Psoas muscle (tissue), 8 donors: ENCODE measurements at places on chromosomes 1 and 21. TPM values are rescaled to one million over a fixed set of nuclear protein-coding genes. Genes with fewer than 3 reads are reported as not detected.

- no peak for DNase-seq
These were observed 523.6 kb upstream of the PLXNA2 start for GRCh38 chr1:208767816-208768215.

DNA sequence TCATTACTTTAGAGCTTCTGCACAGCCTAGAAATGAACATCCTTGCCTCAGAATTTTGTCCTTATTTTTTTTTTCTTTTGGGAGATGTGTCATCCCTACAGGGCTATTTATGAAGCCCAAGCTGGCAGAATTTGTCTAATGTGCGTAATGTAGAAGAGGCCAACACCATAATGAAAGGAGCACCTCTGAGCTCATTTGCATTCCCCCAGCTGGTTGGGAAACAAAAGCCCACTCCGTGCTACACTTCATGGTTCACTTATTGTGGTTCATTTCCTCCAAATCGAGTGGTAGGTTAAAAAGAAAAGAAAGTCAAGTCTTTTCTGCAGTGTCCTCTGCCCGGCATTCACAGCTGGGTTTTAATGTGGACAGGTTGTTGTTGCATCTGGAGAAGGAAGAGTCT is 73.5 kb downstream of the KAZN start:
- no peak for DNase-seq

DNA sequence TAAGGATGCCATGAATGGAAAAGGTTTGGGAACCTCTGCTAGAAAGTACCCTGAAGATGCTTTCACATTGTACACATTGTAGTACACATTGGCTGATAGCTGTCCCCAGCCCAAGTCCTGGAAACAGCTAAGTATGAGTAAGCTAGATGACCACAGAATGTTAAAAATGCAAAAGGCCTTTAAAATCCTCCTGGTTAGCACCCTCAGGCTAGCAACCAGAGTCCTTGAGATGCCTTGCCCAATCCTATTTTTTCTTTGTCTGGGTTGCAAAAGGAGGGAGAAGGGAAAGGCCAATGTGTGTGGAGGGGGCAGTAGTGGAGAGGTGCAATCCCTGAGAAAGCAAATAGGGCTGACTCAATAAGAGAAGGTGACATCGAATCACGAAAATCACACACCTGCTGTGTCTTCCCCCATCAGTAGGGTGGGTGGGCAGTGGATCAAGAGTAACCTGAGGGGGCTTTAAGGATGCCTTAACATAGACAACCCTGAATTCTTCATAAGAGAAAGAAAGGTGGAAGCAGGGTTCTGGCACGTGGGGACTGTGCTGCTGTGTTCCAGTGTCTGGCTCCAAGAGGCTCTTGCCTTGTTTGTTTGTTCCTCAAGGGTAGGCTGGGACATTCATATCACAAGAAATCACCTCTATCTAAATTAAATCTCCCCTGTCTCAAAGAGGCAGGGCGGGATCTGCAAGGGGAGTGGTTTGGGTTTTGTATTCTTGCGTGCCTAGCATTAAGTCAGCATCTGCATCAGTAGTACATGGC is 266.2 kb upstream of the PLXNA2 start:
- DNase-seq: no peak

DNA sequence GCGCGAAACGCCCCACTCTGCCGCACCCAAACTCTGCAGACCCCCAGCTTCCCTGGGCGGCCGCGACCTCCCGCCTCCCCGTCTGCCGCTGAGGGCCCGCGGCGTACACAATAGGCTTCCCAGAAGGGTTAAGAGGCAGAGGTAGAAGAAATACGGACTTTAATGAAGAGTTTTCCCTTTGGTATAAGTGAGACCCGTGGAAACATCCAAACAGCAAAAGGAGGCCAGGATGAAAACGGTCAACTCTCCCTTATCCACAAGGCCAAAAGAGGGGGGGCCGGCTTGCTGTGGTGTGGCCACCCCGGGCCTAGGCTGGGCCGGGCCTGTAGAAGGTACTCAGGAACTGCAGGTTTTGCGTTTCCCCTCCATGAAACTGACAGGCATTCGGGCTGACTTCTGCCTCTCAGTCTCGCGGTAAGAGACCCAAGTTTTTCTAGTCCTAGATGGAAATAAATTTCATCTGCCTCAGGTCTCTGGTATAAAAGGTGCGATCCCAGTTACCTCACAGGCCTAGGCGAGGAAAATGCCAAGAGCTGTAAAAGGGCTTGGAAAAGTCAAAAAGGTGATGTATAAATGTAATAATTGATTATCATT is 671 bp upstream of the PYGO2 start:
- peak; percentile 40 for DNase-seq

DNA sequence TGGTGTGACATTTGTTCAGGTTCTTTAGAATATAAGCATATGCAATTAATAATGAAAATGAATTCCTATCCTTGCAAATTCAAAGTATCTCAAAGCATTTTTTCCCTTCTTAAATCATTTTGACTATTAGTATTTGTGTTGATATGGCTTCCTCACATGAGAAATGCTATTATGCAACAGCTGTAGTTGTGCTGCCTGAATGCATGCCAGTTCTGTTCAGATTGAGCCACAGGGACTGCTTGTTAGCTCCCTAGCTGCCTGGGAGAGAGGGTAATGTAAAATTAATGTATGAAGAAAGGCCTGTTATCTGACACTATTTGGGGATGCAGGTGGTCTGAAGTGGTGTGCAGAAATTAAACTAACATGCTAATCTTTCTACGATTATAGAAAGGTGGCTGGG is 45.5 kb downstream of the CACHD1 start:
- peak; percentile 59 for DNase-seq

- DNase-seq: peak; percentile 31
These were observed 1.0 kb upstream of the S100B start for GRCh38 chr21:46605767-46606426.

- DNase-seq: no peak
These were observed 51.2 kb downstream of the SIPA1L2 start for GRCh38 chr1:232578651-232579195.

GRCh38 chr1:77416692-77417450 is 135.1 kb downstream of the AK5 start:
- no peak for DNase-seq

DNA sequence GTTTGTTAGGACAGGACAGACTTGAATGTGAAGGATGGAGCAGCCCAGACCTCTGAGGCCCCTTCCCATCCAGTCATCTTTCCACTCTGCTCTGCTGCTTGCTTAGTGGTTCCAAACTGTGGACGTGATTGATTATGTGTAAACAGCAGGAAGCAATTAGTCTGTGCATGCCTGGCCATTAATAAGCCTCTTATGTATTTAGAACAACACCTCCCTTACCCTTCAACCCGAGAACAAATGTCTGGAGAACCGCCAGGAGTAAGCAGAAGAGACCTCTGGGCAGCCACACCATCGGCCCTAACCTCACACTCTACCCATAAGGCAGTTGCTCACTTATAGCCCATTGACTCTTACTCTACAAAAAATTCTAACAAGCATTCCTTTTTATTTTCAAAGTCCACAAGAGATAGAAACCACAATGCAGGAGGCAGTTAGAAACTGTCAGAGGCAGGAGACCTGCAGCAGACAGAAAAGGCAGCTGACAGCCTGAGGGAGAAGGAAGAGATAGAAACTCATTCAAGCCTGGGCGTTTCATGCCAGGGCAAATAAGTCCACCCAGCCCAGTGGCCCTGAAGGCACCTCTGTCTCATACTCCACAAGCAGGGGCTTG is 5.8 kb upstream of the EPHA8 start:
- DNase-seq: no peak

GRCh38 chr1:243217349-243217748 is 37.7 kb downstream of the CEP170 start:
- no peak for DNase-seq

DNA sequence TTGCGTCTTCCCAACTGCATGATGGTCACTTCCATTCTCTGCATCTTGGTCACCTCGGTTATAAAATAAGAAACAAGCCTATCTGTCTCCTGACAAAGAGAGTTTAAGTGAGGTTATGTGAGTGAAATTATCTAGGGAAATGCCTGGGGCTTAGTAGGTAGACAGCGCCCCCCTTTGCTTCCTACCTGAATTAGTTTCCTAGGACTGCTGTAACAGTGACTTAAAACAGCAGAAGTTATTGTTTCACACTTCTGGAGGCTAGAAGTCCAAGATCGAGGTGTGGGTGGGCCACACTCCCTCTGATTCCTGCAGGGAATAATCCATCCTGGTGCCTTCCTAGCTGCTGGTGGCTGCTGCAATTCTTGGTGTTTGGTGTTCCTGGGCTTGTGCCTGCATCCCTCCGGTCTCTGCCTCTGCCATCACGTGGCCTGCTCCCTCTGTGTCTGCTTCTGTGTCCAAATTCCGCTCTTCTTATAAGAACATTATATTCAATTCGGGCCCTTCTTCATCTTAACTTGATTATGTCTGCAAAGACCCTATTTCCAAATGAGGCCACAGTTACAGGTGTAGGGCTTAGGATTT is 92.6 kb downstream of the IGSF21 start:
- DNase-seq: no peak

- DNase-seq: no peak
These were observed 577.8 kb downstream of the BRINP3 start for GRCh38 chr1:189899686-189900425.

DNA sequence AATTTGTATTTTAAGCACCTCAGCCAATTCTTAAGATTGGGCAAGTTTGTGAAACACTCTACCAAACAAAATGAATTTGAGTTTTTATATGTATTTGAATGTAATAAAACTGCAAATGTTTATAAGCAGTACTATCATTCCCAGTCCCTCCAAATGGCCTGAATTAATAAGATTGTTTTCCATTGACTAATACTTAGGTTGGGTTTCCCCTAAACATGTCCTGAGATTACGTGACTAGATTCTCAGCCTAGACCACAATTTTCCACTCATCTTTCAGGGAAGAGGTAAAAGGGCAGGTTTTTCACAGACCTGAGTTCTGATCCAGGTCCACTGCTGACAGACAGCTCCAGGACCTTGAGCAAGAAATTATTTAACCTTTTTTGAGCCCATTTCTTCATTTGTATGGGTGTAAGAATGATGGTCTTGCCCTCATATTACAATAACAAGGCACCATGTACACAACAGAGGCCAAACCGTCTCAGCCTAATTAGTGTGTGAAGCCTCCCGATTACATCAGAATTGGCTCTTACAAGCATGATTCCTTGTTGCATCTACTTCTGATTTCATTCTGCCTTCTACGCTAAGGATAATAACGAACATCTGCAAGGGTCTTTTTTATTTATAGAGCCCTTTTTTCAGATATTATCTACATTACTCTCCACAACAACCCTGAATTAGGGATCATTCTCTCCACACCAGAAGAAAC is 51.2 kb downstream of the BEND5 start:
- no peak for DNase-seq

GRCh38 chr1:151513626-151514121 is 2.5 kb downstream of the CGN start:
- DNase-seq: no peak

DNA sequence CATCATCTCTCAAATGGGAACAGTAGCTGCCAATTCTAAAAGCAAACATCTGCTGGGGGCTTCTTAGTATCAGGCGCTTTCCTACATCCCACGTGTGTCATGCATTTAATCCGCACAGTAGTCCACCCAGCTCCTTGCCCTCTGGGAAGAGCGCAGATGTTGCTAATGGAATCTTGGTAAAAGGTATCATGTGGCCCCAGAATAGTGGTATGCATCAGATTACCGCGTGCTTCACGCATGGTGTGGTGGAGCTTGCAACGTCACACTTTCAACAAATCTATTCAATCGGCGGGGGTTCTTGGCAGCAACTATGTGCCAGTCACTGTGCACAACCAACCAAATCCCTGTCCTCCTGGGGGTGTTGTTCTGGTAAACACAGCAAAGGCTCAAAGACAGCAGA is 141.0 kb downstream of the HIVEP3 start:
- DNase-seq: no peak

DNA sequence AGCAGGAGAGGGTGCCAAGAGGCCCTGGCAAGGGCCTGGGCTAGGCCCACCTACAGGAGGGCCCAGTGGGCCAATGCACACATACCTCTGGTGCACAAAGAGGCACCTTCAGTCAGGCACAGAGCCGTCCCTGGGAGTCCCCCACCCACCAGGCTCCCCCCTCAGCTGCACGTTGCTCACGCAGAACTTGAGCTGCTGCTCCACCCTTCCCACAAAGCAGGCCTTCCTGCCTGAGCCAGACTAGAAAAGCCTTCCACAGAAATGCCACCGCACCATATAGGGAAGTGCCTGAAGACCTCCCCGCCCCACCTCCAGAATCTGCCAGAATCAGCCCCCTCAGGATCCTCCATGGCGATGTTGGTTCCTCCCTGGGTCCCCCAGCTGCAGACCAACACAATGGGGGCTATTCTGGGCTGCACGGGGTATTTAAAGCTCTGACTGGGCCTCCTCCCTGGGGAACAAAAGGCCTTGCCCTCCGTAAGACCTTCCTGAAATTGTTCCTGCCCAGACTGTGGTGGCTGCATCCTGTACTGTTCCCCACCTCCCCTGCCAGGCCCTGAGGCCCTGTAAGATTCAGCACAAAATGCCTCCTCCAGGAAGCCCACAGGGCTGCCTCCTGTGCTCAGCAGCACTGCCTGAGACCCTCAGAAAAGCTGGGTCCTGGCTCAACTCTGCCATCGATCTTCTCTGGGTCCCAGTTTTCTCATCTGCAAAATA is 27.2 kb downstream of the HSPG2 start:
- DNase-seq: peak; percentile 63

GRCh38 chr1:53137729-53138128 is 4.7 kb downstream of the SLC1A7 start:
- DNase-seq: no peak

DNA sequence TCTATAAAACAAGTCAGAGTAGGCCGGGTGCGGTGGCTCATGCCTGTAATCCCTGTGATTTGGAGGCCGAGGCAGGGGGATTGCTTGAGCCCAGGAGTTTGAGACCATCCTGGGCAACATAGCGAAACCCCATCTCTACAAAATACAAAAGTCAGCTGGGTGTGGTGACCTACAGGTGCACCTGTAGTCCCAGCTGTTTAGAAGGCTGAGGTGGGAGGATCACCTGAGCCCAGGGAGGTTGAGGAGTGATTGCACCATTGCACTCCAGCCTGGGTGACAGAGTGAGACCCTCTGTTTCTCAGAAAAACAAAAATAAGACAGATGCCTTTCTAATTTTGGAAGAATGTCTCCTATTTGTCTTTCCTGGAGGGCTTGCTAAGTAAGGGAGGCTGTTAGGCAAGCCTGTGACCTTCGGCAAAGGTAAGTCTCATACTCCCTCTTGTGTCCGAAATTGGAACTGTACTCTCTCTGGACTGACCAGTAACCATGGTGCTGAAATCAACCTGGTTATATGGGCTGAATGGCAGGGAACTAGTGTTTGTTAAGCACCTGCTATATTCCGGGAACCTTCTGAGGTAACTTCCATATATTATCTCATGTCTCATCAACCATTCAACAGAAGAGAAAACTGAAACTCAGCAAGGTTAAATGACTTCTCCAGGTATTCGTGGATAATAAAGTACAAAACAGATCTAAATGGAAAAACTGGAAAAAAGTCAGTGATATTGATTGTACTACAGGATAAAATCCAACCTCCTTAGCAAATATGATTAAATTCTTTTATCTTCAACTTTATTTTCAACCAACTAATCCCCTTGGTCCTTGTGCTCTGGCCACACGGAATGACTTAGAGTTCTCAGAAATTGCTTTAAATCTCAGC is 11.8 kb upstream of the RAB3B start:
- DNase-seq: no peak

OR6K3 gene
- total RNA-seq: not detected

CRP gene
- not detected for total RNA-seq

SPOCD1 gene
- total RNA-seq: not detected

C1orf94 gene
- total RNA-seq: not detected

ATP6V1G3 gene
- total RNA-seq: not detected

ZSCAN20 gene
- 2.0 TPM for total RNA-seq
